ENCODE measurements at places on chromosomes 1 and 21.

- DNase-seq, result no peak
Measured at GRCh38 chr21:26948194-26948593, 18.7 kb downstream of the ADAMTS5 start.

- no peak for DNase-seq
Measured at GRCh38 chr1:175354080-175354479, 161.5 kb upstream of the KIAA0040 start.

DNA sequence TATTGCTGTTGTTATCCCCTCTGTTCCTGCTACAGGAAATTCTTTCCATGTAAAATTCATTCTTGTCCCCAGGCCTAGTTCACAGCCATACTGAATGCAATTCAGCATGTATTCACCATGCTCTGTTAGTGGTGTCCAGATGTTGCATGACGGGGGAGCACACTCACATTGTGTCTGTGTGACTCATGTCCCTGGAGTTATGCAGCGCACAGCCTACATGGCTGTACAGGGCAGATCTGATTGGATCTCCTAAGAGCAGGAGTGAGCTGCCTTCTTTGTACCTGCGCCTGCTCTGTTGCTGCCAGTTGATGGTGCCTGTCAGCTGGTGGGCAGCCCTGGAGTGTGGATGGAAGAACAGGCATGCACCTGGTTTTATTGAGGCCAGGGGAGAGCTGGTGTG, 17.6 kb downstream of the HTR6 start:
- peak; percentile 42 for DNase-seq

- DNase-seq, result no peak
Measured at GRCh38 chr1:178634445-178634844, 90.6 kb upstream of the RALGPS2 start.

- DNase-seq, result no peak
Measured at GRCh38 chr1:158101455-158101854, 79.2 kb upstream of the CD1D start.

DNA sequence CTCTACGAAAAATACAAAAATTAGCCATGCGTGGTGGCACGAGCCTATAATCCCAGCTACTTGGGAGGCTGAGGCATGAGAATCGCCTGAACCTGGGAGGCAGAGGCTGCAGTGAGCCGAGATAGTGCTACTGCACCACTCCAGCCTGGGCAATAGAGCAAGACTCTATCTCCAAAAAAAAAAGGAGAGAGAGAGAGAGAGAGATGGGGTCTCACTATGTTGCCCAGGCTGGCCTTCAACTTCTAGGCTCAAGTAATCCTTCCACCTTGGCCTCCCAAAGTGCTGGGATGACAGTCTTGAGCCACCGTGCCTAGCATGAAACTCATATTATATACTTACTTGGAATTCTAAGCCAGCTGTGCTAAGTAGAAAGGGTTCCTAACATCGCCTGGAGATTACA, 29.7 kb downstream of the PSMB2 start:
- DNase-seq, result no peak

- no peak for DNase-seq
Measured at GRCh38 chr1:22883406-22883805, 89.3 kb downstream of the LACTBL1 start.

DNA sequence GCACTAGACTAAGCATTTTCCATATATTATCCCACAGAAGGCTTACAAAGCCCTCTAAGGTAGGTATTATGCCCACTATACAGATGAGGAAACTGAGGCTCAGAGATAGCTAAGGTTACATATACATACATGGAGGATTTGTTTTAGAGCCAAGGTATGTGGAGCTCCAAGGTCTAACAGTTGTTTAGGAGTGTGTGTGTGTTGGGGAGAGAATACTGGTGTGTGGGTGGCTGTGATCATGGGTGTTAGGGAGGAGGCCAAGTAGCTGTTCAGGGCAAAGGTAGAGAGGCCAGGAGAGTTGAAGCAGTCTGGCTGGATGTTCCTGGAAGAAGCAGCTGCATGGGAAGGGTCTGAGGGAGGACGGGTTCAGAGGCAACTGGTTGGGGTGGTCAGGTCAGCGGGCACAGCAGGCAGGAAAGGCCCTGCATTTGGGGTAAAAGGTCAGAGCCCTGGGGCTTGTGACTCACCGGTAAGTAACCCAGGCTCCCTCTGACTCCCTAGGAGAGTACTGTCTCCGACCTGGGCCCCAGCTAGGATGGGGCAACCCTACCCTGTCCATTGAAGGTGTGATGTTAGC, 5.1 kb upstream of the LDLRAP1 start:
- no peak for DNase-seq

GRCh38 chr1:152786077-152786476, at the start of gene LCE1E:
LCE1E (plus strand) TSS chr1:152786257; CDS start chr1:152787300, 1,043 bp downstream.
- DNase-seq, result no peak

DNA sequence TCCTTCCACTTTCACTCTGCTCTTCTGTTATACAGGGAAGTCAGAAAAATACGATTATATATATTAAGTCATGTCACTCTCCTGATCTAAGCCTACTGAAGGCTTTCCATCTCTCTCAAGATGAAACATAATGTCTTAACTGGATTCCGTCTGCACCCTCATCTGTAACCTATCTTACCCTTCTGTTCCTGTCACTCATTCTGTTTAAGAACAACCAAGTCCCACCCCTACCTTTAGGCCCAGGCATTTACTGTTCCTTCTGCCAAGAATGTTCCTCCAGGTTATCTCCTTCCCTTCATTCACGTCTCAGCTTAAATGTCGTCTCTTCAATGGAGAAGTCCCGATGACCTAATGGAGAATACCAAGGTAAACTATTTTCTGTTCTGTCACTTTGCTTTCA, 1802.4 kb downstream of the MRPL39 start:
- no peak for DNase-seq

DNA sequence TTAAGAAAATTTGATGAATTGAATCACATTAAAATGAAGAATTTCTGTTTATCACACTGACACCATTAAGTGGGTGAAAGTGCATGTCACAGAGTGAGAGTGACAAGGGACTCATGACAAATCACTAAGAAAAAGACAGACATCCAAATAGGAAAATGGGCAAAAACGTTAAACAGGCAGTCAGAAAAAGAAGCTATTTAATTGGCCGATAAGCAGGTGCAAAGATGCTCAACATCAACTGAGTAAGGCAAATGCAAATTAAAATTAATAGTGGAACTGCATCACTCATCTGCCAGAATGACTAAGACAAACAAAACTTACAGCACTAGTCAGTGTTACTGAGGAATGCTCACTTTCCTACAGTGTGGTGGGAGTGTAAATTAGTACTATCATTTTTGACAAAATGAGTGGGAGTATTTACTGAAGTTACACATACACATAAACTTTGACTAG, 39.2 kb upstream of the RUNX1 start:
- DNase-seq, result peak; percentile 53

DNA sequence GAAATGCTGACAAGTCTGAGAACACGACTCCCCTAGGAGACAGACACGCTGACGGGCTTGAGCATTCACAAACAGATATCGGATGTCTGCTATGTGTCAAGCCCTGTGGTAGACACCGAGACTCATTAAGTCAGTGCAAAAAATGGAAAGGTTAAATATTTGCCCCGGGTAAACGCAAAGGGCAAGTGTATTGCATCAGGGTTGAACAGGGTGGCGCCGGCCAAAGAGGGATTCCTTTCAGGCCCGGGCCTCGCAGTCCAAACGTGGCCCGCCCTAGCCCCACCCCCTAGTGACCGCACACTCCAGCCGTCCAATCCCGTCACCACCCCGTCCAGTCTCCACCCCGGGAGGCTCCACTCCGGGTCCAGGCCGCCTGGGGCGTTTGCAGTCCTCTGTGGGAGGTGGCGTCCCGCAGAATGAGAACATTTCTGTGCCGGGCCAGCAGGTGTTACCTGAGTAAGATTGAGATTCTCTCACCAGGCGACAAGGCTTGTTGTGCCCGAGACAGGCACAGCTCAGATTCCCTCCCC, 16.3 kb upstream of the TMEM9 start:
- peak; percentile 100 for DNase-seq

- no peak for DNase-seq
Measured at GRCh38 chr1:15954316-15954715, 21.6 kb downstream of the ZBTB17 start.

DNA sequence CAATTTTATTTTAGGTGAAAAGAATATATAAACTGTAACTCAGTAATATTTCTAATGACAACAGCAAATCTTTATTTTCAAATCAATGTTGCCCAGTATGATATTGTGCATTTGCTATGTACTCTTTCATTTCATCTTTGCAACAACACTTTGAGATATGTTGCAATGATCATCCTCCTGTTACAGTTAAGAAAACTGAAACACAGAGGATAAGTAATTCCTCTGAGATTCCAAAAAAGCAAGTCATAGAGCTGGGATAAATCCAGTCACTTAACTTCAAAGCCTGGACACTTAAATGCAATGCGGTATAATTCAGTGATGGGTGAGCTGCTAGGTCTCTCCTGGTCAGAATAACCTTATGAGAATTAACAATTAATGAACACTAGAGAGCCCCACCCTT, 48.6 kb upstream of the EXO1 start:
- DNase-seq, result no peak

DNA sequence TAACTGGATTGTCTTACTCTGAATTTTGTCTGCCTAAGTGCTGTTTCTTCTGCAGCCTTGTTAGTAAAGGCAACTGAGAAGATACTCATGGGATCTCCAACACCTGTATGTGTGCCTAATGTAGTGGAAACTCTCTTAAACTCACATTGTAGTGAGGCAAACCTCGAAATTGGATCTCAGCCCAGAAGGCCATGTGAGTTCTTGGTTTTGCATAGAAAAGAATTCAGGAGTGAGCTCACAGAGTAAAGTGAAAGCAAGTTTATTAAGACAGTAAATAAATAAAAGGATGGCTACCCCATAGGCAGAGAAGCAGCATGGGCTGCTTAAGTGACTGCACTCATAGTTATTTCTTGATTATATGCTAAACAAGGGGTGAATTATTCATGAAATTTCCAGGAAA, 1344.7 kb downstream of the NCAM2 start:
- DNase-seq, result no peak

DNA sequence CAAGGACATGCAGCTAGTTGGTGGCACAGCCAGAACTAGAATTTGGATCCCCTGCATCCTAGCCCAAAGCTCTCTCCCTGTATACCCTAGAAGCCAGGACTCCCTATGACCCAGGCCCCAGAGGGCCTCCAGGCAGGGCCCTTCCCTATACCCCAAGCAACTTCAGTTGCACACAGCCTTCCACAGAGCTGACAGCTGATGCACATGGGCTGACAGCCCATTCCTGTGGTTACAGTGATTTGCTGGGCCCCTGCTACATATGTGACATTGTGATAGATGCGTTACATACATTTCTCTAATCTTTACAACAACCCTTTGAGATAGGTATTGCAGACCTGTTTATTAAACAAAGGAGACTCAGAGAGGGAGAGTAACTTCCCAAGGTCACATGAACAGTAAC, 5.8 kb downstream of the ATP1A2 start:
- DNase-seq, result no peak

DNA sequence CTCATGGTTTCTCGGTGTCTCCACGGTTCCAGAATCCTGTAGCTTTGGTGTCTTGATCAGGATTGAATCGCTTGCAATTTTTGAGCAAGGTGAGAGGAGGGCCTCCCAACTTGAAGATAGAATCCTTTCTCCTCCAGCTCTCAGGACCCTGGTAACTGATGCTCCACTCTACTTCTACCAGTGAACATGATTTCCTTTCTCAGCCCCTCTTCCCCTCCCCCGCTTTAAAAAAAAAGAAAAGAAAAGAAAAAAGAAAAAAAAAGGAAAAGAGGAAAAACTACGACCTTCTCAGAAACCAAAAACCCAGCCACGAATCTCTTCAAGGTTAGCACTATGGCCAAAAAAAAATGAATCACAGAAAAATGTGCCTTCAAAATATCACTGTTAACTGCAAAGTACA, 1.2 kb downstream of the ARHGEF11 start:
- DNase-seq, result no peak

- no peak for DNase-seq
Measured at GRCh38 chr1:42081475-42081874, 71.7 kb upstream of the GUCA2B start.

DNA sequence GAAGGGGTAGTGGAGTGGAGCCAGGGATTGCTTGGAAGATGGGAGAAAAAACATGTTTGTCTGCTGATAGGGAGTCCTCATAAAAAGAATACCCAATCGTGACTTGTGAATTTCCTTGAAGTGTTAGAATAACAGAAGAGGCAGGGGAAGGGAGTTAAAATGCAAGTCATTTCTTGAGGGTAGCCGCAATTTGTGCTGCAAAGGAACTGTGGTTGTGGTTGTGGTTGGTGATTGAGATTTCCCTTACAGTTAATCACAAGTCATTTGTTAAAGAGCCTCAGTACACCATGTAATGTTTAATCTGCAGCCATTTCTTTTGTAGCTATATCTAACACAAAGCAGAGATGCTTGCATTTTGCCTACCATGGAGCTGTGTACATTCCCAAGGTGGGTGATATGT, 38.5 kb upstream of the EGLN1 start:
- DNase-seq, result no peak

DNA sequence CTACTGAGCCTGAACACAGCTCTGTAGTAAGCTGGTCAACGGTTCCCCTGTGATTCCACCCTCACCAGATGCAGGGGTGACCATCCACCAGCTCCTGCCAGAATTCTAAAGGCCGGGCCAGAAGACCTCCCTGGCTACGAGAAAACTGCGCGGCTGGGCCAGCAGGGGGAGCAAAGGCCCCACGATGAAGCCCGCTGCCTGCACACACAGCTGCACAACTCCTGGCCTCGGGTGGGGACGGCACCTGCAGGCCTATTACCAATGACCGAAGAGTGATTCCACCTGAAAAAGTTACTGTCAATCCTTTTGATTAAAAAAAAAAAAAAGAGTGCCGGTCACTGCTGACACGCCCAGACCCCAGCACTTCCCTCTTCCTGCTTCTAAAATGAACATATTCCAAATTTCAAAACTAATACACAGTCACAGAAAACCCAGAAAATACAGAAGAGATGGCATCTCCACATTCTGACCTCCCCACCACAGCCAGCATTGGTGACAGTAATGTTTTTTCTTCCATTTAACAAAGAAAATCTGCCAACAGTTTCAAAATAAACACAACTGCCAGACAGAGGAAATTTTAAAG, 49.8 kb upstream of the RIPK4 start:
- DNase-seq, result peak; percentile 67

DNA sequence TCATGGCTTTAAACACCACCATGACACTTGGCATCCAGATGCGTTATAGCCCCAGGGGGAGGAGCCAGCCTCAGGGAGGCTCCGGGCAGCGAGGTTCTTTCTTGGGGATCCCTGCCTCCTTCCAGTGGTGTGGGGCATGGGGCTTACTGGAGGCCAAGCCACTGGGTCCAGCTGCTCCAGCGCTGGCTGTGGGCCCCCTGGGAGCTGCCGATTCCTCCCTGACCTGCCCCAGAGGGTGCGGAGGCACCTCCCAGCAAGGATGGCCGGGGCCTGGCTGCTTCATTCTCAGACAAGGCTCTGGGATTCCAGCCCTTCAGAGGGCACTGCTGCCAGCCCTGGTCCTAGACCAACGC, 159.3 kb downstream of the PEX14 start:
- no peak for DNase-seq
